CD4-positive, alpha-beta T cell treated with Interleukin-4 for 1 hour (primary cell): ENCODE measurements at places on chromosomes 16 and 17.

DNA sequence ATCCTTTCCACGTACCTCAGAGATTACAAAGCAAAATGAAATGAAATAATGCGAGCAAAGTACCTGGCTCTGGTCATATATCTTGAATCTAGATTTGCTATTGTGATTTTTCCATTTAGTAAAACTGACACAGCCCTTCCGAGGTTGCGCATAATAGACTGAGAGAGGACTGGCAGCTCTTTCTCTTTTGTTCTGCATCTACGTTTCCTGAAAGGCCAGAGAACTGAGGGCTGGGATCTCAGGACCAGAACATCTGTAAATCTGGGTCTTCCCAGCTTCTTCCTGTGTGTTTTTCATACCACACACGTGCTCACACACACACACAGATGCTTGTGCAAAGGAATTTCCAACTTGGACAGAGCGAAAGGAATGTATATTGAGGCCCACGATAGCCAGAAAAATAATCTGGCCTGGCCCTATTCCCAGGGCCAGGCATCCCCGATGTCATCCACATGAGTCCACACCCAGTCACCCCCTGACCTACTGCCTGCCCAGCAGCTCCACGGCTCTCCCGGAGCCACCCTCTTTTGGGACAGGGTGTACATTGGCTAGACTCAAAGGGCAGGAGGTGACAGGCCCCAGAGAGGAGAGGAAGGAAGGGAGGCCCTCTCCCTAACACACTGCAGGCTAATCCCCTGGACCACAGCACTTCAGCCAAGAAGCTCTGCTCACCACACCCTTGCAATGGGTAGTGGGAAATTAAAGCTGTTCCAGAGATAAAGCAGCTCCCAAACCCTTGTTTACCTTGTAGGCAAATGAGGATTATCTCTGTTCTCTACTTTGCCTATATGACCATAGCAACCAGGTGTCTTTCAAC is 41.8 kb downstream of the NOL11 start:
- no peak for DNase-seq

DNA sequence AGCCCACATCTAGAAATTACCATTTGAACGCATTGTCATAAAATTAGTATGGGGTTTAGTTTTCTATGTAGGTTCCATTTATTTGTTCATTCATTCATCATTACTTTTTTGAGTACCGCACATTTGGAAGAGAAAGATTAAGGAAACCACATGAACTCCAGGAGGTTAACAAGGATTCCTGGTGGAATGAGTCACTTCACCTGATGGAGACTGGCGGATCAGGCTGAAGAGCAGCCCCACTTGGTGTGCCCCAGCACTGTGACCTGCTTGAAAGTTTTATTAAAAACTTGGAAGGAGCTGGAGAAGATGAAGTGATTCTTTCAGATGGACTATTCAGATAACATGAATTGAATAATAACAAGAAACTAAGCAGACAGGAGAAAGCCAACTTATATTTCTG is 293.6 kb upstream of the CDH11 start:
- DNase-seq, result no peak

- no peak for DNase-seq
Measured at GRCh38 chr16:73056448-73056847, 8.5 kb upstream of the ZFHX3 start.

- DNase-seq, result peak; percentile 45
Measured at GRCh38 chr17:42403150-42403549, 14.9 kb upstream of the STAT3 start.

- DNase-seq, result no peak
Measured at GRCh38 chr17:81132770-81133723, 32.3 kb upstream of the PVALEF start.

DNA sequence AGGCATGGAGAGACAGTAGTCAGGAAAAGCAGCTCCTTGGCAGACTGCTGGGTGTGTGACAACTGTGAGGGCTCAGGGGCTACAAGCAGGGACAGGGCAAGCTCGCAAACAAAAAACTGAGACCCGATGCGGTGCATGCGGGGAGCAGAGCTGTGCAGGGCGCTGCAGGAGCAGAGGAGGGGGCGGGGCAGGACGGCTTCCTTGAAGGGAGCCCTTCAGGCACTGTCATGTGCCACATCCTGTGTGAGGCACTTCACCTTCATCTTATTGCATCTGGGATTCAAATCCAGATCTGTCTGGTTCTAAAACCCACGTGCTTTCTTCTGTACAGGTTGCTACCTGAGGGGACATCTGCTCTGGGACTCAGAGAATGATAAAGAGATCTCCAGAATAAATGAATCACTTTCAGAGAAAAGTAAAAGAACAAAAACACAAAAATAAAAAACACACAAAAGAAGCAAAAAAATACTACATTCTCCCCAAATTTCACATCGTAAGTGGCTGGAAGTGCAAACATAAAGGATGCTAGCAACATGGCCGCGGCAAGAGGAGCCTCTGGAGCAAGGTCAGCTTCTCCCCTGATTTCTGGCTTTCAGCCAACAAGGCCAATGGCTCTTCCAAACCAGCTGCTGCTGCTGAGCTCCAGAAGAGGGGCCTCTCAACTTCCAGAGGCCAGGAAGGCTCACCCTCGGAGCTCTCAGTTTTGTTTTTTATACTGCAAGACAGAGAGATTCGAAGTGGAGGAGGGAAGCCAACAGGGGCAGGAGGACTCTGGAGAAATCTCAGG is 14.2 kb downstream of the LYRM9 start:
- DNase-seq, result no peak

GRCh38 chr16:11155284-11155806 is 100.7 kb downstream of the SOCS1 start:
- no peak for DNase-seq

GRCh38 chr16:29915590-29916247 is 10.3 kb downstream of the KCTD13 start:
- no peak for DNase-seq

GRCh38 chr17:77510133-77510796 is 369.5 kb downstream of the SEC14L1 start:
- DNase-seq, result no peak

DNA sequence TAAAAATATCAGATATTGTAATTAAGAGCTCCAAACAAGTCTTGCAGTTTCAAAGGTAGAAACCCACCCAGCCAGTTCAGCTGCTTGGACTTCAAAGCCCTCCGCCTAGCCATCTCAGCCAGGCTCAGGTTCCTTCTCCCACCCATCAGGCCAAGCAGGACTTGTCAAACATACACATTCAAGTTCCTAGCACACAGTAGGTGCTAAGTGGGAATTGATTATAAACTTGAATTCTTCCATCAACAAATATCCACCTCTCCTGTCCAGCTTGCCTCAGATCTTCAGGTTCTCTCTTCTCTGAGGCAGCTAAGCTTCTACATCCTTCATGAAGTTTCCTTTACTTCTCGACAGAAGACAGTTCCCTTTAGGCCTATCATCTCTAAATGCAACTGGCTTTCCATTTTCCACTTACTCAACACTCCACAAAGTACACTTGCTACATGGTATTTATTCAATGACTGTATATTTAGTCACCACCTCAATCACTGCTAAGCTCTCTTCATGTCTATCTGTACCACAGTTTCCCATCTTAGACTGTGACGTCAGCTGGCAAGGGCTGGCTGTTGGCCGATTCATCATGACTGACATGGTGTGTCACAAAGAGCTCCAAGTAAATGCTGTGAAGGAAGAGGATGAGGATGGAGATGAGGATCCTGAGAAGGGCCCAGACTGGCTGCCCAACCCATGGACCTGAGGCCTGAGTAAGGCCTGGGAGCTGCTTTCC is 13.3 kb upstream of the COG7 start:
- DNase-seq, result no peak

GRCh38 chr16:59046335-59046734 is 312.2 kb upstream of the GOT2 start:
- no peak for DNase-seq

DNA sequence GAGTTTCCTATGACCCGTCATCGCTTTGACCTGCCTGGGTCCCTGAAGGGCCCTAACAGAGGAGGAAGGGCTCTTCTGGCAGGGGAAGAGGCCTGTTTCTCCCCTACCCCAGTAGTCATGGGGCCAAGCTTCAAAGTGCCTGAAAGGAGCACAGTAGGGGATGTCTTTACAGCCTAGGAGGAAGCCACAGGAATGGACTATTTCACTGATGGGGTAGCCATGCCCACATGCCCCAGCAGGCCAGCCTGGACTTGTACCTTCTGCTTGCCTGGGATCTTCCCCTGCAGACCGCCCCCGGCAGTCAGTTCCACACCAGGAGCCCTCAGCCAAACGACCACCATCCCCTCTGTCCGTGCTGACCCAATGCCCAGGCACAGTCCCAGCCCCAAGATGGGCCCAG is 41.8 kb upstream of the PEMT start:
- DNase-seq, result no peak

DNA sequence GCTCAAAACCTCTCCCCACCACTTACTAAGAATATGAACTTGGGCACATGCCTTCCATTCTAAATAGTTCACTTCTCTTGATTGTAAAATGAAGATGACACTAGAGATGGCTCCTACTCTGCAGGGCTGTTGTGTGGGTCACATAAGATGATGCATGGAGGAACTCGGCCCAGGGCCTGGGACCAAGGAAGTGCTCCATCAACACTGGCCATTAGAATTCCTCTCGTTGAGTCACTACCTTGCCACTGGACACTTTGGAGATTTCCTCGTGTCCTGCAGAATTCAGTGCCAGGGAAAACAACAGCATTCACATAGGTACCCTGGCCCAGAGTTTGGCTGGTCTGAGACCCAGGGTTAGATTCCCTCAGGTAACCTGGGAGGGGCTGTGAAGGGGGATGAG is 18.6 kb downstream of the HNF1B start:
- DNase-seq, result no peak

DNA sequence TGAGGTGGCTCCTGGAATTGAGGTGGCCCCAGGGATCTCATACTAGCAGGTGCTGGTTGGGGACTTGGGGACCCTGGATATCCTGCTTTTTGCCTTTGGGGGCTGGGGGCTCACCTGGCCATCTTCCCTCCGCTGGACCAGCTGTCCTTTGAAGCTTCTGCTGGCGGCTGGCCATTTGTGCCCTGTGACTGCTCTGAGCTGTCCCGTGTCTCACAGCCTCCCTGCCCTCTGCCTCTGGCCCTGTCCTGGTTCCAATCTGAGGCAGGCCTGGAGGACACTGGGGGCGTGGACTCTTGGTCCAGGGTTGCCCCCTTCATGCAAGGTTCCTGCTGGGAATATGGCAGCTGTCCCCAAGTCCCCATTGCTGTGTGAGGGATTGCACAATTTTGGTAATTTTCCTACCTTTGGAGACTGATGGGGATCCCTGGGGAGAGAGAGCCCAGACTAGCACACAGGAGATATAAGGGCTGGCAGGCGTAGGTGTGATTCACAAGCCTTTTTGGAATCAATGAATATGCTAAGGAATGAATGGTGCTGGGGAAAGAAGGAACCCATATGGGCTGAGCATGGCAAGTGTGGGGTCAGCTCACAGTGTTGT is 19.2 kb downstream of the ADCY7 start:
- no peak for DNase-seq

DNA sequence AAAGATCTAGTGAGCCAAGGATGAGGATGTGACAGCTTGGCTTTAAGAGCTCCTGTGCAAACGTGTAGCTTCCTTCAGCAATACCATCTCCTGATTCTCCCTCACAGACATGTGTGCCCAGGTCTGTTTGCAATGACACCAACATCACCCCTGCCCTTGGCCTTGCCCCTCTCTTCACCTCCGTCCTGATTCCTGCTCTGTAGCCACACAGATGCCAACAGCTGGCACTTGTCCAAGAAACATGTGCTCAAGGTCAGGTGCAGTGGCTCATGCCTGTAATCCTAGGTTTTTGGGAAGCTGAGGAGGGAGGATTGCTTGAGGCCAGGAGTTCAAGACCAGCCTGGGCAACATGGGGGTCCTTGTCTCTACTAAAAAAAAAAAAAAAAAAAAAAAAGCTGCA is 103.8 kb upstream of the CRHR1 start:
- no peak for DNase-seq

- DNase-seq, result no peak
Measured at GRCh38 chr16:74305978-74306784, 9.6 kb downstream of the PSMD7 start.

GRCh38 chr17:47636273-47637030 is 13.3 kb upstream of the KPNB1 start:
- DNase-seq, result no peak

- no peak for DNase-seq
Measured at GRCh38 chr17:17087424-17088015, 45.3 kb downstream of the MPRIP start.

- DNase-seq, result no peak
Measured at GRCh38 chr16:19210280-19210924, 42.4 kb downstream of the SYT17 start.

- DNase-seq, result no peak
Measured at GRCh38 chr17:47866941-47867340, 16.0 kb upstream of the SP6 start.

GRCh38 chr17:2392252-2393173 is 8.3 kb downstream of the MNT start:
- peak; percentile 97 for DNase-seq

DNA sequence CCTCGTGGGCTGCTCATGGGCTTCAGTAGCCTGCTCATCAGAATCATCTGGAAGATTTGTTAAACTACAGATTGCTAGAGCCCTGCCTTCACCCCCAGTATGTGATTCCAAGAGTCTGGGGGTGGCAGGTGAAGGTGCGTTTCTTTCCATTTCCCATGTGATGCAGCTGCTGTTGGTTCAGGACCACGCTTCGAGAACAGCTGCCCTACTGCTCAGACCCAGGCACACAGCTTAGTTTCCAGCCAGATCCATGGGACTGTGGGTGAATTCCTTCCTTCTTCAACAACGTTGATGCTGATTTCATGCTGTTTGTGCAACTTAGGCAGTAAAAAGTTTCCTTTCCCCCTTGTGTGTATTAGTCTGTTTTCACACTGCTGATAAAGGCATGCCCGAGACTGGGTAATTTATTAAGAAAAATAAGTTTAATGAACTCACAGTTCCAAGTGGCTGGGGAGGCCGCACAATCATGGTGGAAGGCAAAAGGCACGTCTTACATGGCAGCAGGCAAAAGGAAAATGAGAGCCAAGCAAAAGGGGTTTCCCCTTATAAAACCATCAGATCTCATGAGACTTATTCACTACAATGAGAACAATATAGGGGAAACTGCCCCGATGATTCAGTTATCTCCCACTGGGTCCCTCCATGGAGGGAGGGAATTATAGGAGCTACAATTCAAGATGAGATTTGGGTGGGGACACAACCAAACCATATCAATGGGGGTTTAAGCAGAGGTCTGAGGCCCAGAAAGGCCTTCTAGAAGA is 159.2 kb downstream of the XYLT1 start:
- no peak for DNase-seq
